ENCODE measurements at places on chromosomes 7 and 10.
A peak's percentile ranks its signal among the peaks of the same experiment; 100 is the strongest.

GRCh38 chr10:76398043-76398710 is 966.8 kb downstream of the LRMDA start:
- no peak for DNase-seq

- DNase-seq, result no peak
These were observed 110.4 kb downstream of the OSBPL3 start for GRCh38 chr7:24869572-24869971.

DNA sequence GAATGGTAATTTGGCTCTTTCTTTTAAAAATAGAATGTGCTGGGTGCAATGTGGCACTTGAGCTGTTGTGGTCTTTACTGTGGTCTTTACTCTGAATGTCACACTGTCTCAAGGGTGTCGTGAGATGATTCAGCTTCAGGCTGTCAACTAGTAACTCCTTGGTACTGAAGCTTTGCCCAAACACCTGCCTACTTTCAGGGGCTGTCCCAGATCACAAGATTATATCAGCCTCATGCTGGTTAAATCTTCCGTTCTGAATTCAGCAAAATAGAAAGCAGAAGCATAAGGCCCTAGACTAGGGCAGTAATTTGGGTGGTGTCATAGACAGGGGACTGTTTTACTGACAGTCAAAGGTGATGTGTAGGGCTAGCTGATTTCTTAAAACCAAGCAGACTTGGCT is 110.9 kb downstream of the BAMBI start:
- DNase-seq, result no peak

- no peak for DNase-seq
These were observed 202.2 kb downstream of the VTI1A start for GRCh38 chr10:112649006-112649821.

- no peak for DNase-seq
These were observed 88.5 kb downstream of the NOC3L start for GRCh38 chr10:94274142-94274787.

DNA sequence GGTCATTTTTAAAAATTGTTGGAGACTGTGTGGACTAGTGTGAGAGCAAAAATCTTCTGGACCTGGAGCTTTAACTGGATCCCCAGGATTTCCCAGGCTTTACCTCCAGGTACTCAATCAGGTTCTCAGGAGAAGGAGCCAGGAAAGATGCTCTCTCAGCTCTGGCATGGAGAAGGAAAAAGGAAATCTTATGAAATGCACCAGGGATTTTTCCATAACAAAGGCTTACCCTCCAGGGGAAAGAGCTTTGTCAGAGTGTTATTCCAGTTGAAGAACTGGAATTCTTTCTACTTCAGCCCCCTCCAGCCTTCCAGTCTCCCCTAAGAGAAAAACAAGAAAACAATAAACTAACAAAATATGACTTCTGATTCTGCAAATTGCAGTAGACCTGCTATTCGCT is 436.7 kb upstream of the ANKRD30A start:
- DNase-seq, result peak; percentile 37

DNA sequence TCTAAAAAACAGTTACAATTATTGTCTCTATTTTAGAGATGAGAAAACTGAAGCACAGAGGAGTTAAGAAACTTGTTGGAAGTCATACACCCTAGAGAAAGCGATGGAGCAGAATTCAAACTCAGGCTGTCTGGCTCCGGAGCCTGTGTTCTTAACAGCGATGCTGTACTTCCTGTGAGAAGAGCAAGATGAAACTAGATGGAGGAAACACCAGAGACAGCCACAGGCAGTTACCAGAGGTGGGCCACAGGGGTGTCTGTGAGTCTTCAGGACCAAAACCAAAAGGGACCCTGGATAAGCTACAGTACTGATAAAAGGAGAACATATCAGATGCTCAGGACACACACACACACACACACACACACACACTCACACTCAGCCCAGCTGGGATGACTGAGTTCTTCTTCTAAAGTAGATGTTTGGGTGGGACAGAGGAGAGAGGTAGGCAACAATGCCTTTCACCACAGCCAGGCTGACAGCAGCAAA is 289.2 kb downstream of the FZD1 start:
- no peak for DNase-seq

DNA sequence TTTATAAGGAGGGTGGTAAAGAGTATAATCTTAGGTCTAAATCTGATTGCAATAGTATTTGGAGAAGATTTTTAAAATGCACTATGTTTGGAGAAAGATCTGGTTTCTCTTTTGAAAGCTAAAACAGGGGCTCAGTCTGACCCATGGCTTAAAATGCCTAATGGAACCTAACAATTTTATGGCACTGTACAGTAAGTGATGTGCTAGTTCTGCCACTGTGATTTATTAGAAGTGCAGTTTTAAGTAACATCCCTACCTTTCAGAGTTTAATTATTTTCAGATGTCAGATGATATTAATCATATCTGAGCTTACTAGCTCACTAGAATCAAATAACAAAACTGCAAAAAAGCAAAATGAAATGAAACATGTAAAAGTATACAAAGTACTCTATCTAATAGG is 514.7 kb upstream of the KCND2 start:
- no peak for DNase-seq

- no peak for DNase-seq
These were observed 124.7 kb upstream of the UNC5B start for GRCh38 chr10:71087622-71088021.

DNA sequence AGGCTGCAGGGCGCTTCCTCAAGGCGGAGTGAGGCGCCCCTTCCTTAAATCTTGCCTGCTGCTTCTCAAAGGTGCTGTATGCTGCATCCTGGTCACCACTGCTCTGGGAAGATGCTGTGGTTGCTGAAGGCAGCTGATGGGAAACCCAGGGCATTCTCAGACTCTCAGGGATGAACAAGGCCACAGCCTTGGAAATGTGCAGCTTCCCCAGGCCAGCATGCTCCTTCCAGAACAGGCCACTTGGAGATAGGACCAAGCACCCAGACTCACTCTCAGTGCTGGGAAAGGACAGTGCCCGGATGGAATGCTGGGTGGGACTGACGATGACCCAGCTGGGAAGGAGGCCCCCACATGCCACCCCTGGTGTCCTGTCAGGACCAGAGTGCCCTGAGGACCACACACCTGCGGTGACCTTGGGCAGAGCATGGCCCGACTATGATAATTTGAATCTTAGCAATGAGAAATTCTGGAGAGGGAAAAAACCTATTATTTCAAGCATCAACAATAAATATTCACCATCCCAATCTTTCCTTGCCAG is 235.5 kb downstream of the TNS3 start:
- DNase-seq, result no peak

GRCh38 chr7:69367780-69368179 is 230.5 kb upstream of the AUTS2 start:
- DNase-seq, result no peak

- DNase-seq, result no peak
These were observed 274.2 kb downstream of the ELMO1 start for GRCh38 chr7:37174460-37174859.

Data from H7 (cell line).